IMR-90 (cell line): ENCODE measurements at places on chromosomes 13 and 19. TPM values are rescaled to one million over a fixed set of nuclear protein-coding genes. Genes with fewer than 3 reads are reported as not detected.

GRCh38 chr19:58350871-58351557 is 2.3 kb downstream of the A1BG start:
- DNase-seq: no peak

- DNase-seq: no peak
Measured at GRCh38 chr13:25225970-25226369, 53.9 kb upstream of the AMER2 start.

- DNase-seq: no peak
Measured at GRCh38 chr13:106220211-106220610, 315.3 kb downstream of the EFNB2 start.

DNA sequence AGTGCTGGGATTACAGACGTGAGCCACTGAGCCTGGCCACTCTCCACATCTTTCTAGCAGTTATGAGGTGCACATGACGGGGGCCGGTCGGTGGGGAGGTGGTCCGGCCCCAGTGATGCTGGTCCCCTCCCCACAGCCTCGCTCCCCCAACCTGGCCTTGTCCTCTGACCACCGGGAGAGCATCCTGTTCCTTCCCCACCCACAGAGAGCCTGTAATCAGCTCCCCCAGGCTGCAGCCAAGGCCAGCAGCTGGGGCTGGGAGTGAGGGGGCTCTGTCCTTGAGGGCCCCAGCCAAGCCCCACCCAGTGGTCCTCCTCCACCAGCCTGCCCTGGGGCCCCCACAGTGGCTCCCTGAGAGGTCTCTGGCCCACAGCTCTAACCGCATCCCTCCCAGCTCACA is 3.0 kb upstream of the INSL3 start:
- no peak for DNase-seq

CBARP gene
- 0.18 and 0.56 TPM in 2 replicates for total RNA-seq

NFIX gene
- total RNA-seq: 10.0 and 10.2 TPM in 2 replicates

GRCh38 chr19:11111771-11112144 is 22.5 kb downstream of the LDLR start:
- DNase-seq: no peak

- no peak for DNase-seq
Measured at GRCh38 chr13:49124693-49125304, 95.3 kb upstream of the MLNR start.

- no peak for DNase-seq
Measured at GRCh38 chr13:95462801-95463200, 89.7 kb upstream of the CLDN10 start.

- no peak for DNase-seq
Measured at GRCh38 chr13:21777813-21778212, 106.9 kb downstream of the FGF9 start.

DNA sequence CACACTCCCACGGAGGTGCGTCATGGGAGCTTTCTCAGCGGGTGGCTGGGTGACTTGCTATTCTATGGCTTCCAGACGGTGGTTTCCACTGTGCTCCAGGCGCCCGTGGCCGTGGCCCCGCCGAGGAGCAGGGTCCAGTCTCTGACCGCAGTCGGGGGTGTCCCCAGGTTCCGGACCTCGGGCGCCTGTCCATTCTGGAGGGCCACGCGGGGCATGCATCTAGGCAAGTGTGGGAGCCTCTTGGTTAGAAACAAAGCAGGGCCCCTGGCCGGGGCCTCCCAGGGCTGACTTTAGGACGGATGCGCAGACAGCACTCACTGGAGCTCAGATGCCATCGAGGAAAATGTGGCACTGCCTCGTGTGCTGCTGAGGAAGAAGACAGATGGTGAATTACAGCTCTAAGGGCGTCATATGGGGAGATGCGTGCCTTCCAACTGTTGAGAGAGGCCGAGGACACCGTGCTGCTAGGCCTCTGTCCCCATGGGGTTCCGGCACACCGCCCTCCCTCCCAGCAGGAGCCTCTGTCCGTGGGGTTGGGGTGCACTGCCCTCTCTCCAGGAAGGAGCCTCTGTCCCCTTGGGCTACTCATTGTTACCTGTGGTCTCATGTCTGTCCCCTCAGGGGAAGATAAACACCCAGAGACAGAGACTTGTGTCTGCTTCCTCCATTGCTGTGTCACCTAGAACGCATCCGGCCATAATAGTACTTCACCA is 38.1 kb downstream of the TMEM255B start:
- DNase-seq: no peak

DNA sequence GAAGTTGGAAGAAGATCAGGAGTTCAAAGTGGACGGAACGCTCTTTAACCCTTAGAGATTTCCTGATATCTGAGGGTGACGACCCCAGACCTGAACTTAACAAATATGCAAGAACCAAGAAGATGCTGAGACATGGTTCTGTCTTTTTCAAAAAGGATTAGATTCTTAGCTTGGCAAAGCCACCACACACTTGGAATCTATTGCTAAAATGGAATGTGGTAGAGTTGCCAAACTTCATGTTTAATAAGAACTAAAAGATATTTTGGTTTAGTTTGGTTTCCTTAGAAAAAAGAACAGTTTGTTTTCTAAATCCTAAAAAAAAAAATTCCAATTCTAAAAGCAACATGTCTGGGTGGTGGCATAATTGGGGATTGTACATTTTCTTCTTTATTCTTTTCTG is 29.5 kb downstream of the UNC13A start:
- no peak for DNase-seq

DNA sequence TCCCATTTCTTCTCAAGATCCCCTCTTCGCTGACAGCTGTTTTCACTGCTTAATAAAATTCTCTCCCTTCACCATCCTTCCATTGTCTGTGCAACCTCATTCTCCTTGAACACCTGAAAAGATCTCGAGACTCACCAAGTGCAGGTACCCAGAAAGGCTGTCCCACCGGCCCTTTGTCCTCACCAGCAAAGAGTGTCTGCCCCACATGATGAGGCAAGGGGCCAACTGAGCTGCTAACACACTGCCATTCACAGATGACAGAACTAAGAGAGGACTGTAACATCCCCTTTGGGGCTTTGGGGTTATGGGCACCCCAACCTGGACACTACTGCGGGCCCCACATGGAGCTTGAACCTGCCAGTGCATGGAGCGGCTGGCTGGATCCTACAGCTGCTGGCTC is 771.4 kb upstream of the MIR17HG start:
- DNase-seq: no peak

RFXAP gene
- total RNA-seq: 0.54 and 0.83 TPM in 2 replicates

ZNF574 gene
- 8.1 and 10.0 TPM in 2 replicates for total RNA-seq

LGALS7 gene
- not detected in 2 replicates for total RNA-seq

DNA sequence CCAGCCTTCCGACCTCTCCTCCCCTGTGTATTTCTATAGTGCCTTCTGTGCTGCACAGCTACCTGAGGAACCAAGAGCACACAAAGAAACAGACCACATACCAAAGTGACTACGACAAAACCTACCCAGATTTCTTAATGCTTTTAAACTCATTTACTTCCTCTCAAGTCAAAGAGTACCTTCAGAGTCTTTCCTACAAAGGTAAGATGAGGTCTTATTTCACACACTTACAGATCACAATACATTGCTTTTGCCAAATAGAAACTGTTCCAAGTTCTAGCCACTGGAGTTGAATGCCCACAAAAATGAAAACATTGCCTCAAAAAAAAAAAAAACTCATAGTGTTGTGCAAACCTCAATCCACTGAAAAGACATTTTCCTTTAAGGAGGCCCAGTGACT is 36.4 kb downstream of the TEX26 start:
- peak; percentile 55 for DNase-seq

NDUFS7 gene
- 60.8 and 64.7 TPM in 2 replicates for total RNA-seq

- DNase-seq: no peak
Measured at GRCh38 chr13:33541456-33541855, 255.9 kb upstream of the STARD13 start.

NANOS3 gene
- total RNA-seq: not detected in 2 replicates

DNA sequence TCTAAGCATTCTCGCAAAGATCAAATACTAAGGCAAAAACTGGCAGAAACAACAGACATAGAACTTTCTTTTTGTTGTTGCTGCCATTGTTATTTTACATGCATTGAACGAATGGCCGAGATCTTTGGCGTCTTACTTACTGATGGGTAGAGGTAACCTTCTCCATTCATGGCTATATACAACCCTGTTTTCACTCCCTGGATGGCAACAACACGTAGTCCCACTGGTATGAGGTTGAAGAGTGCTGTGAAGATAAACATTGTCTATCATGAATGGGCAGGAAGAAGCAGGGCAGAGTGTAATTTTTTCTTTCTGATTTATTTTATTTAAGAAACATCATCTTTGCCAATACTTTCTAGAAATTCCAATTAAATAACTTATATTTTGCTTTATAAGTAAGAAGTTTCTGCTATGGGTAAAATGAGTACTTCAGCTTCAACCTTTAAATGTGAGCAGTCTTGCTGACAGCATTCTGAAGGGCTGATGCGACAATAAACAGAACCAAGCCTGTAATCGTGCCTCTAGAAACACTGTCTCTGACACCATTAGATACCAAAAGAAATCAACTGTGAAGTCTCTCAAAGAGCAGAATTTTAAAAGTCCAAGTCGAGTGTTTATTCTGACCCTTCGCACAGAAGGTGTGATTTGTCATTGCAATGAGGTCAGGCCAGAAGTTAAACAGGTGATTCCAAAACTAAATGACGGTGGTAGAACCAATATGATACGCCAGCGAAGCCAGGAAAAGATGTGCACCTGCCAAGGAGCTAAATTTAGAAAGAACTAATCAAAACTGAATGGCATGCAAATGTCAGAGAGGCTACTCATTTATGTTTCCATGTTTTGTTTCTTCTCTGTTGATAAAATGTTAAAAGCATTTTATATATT is 416.4 kb downstream of the ITGBL1 start:
- DNase-seq: no peak

UBE2L5 gene
- 0.18 TPM in 1 of 2 replicates, not detected in the other for total RNA-seq

ELSPBP1 gene
- total RNA-seq: not detected in 2 replicates

DNA sequence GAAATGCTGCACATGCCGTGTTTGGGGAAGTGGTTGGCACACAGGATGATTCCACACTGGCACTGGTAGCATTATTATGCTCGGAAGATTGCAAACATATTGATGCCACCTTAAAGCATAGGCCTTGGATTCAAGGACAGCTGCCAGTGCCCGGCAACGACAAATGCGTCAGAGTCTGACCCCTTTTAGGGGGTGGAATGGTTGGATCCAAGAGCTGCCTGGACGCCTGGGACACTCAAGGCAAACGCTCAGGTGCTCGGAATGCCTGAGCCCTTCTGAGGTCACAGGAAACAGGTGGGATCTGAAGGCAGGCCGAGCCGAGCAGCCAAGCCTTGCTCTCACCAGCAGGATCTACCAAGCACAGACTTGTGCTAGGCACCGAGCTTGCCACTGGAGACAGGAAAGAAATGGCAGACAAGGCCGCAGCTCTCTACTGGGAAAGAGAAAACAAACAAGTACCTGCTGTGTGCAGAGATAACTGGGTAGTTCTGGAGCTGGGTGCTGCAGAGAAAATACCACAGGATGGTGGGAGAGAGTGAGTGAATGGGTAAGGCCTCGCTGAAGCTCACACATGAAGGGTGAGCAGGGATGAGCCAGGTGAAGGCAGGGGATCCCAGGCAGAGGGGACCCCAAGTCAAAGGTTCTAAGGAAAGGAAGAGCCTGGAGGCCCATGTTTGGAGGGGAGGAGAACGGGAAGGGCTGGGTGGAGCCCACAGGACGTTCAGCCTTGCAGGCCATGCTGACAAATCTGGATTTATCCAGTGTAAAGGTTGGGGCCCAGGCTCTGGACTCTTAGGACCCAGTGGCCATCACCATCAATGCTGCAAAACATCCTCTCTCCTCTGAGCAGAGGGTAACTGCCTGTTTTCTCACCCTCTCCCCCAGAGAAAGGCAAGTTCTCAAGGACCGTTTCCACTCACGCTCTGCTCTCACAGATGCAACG is 9.2 kb downstream of the RANBP3 start:
- DNase-seq: no peak

DNA sequence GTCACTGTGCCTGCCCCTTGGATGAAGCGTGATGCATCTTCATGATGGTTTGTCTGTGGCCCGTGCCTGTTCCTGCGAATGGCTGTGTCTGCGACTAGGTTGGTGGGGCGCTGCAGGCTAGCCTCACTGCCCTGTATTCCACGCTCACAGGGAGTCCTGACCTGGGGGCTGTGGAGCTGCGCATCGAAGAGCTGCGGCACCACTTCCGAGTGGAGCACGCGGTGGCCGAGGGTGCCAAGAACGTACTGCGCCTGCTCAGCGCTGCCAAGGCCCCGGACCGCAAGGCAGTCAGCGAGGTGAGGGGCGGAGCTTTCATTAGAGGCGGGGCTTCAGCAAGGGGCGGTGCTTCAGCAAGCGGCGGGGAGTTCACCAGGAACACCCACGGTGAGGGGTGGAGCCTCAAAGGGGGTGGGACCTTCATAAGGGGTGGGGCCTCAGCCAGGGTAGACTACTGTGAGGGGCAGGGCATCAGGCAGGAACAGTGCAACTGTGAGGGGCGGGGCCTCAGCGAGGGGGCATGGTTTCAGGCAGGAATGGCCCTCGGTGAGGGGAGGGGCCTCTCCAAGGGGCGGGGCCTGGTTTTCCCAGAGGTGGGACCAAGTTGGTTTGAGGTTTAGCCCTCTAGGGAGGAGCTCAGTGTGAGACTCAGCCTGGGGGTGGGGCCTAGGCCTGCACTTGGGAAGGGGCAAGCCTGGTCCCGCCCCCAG is 17.2 kb downstream of the PKN1 start:
- DNase-seq: no peak

NKPD1 gene
- under 0.01 TPM in 2 replicates for total RNA-seq

DNA sequence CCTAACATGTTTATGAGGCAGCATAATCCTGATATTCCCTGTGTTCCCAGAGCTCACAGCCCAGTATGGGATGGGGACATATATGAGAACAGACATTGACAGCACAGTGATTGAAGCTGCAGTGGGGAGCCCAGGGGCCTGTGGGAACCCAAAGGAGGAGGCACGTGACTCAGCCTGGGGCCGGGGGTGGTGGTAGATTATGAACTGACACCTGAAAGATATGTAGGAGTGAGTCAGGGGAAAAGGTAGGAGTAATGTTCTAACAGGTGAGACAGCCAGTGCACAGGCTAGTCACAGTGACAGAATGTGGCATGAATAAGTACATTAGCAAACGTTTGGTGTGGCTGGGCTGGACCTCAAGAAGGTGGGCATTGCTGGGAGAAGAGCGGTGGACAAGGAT is 29.0 kb downstream of the CKM start:
- no peak for DNase-seq

GRCh38 chr13:50701469-50701868 is 142.0 kb downstream of the DLEU7 start:
- DNase-seq: no peak

IRGC gene
- not detected in 2 replicates for total RNA-seq

GRCh38 chr19:46761418-46761831 is 15.2 kb upstream of the STRN4 start:
- peak; percentile 79 for DNase-seq
